Body of pancreas (tissue), 4 donors: ENCODE measurements at places on chromosomes 12 and 14.
A peak's percentile ranks its signal among the peaks of the same experiment; 100 is the strongest.

- H3K27me3 ChIP-seq: no peaks in the 10 kb centered on the region
- H3K4me3 ChIP-seq: no peak overlapping the region
- no peaks in the 10 kb centered on the region for H3K36me3 ChIP-seq
These were observed 5.1 kb downstream of the DYNC1H1 start for GRCh38 chr14:101969481-101969880.

DNA sequence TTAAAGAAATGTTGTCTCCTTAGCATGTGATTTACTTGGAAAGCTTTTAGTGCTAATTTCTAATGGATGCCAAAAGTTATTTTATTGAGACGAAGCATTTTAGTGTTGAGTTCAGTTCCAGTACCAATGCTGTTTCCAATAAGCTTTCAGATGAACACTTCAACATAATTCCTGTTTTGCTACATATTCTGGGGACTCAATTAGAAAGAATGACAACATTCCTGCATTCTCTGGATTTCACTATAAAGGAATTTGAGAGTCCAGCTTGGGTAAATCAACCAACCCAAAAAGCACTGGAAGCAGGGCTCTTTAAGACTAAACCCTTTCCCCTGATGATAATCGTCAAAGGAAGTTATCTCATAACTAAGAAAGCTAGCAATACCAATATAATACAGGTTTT, 353.0 kb upstream of the TMTC1 start:
- no peak overlapping the region for H3K27ac ChIP-seq
- H3K27me3 ChIP-seq: no peaks in the 10 kb centered on the region
- no peak for DNase-seq

DNA sequence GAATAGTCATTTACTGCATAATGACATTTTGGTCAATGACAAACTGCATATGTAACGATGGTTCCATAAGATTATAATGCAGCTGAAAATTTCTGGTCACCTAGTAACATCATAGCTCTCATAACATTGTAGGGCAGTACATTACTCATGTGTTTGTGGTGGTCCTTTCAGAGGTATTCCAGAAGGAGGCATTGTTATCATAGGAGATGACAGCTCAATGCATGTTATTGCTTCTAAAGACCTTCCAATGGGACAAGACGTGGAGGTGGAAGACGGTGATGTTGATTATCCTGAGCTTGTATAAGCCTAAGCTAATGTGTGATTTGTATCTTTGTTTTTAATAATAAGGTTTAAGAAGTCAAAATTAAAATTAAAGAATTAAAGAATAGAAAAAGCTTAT, 43.8 kb upstream of the TSPAN11 start:
- no peak overlapping the region for H3K4me3 ChIP-seq
- no peak for DNase-seq
- no peaks in the 10 kb centered on the region for H3K36me3 ChIP-seq
- no peak overlapping the region for H3K27ac ChIP-seq
- no peaks in the 10 kb centered on the region for H3K27me3 ChIP-seq

DNA sequence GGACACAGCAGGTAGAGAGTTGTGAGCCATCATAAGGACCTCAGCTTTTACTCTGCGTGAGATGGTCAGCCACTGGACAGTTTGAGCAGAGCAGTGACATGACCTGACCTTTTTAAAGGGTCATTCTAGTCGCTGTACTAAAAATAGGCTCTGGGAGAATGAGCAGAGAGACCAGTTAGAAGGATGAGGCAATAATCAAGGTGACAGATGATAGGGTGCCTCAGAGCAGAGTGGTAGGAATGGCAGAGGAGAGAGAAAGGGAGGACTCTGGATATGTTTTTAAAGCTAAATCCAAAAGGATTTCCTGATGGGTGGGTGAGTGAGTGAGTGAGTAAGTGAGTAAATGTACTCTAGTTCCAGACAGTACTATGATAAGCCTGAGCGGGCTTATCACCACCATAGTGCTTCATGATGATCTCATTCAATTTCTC, 83.6 kb upstream of the ARHGAP5 start:
- H3K36me3 ChIP-seq: no peaks in the 10 kb centered on the region
- H3K27me3 ChIP-seq: no peaks in the 10 kb centered on the region
- no peak for DNase-seq
- no peak overlapping the region for H3K27ac ChIP-seq
- H3K4me1 ChIP-seq: peaks cover 3% of the 10 kb centered on the region

GRCh38 chr14:85439696-85440328, 90.1 kb upstream of the FLRT2 start:
- peaks cover 41% of the 10 kb centered on the region for H3K4me1 ChIP-seq
- no peak overlapping the region for H3K4me3 ChIP-seq
- no peak for DNase-seq
- peak overlapping the region; percentile 45 for H3K27ac ChIP-seq
- no peaks in the 10 kb centered on the region for H3K36me3 ChIP-seq

- no peak overlapping the region for H3K4me3 ChIP-seq
- peaks cover 16% of the 10 kb centered on the region for H3K4me1 ChIP-seq
- no peaks in the 10 kb centered on the region for H3K36me3 ChIP-seq
- H3K27me3 ChIP-seq: no peaks in the 10 kb centered on the region
These were observed 25.6 kb downstream of the TESC start for GRCh38 chr12:117073611-117074010.

DNA sequence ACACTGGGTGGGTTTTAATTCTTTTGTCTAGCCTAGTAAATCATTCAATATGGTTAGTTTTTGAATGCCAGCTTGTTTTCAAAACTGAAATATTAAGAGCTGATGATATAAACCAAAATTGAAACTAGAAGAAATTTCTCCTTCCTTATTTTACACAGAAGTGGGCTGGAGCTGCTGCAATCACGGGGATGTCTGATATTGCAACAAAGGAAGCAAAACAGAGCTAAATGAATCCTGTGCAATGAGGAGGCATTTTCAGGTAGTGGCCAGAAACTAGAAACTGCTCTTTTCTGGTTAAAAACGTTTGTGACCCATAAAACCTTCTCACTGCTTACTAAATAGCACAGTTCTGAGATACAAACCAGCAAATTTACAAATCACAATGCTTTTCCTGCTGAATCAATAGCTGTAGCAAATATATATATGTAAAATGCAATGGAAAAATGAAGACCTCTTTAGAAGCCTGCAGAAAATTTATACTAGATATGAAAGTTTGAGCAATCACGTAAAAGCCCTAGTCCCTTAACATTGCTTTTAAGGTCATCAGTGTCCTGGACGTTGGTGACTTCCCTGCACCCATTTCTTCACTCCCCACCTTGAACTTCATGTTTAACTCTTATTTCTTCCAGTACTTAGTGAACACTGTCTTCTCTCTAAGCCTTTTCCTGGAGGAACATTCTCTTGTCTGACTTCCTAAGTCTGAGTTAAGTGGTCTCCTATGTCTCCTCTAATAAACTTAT, 15.9 kb upstream of the LRRK2 start:
- no peaks in the 10 kb centered on the region for H3K4me1 ChIP-seq
- no peak overlapping the region for H3K27ac ChIP-seq
- DNase-seq: no peak

GRCh38 chr12:122984612-122985337, 4.3 kb downstream of the ARL6IP4 start:
- H3K36me3 ChIP-seq: no peaks in the 10 kb centered on the region
- H3K4me1 ChIP-seq: peaks cover 50% of the 10 kb centered on the region

GRCh38 chr12:92178340-92178739, 32.7 kb upstream of the BTG1 start:
- no peaks in the 10 kb centered on the region for H3K4me1 ChIP-seq
- no peak overlapping the region for H3K4me3 ChIP-seq
- no peaks in the 10 kb centered on the region for H3K27me3 ChIP-seq
- H3K36me3 ChIP-seq: no peaks in the 10 kb centered on the region
- DNase-seq: no peak
- no peak overlapping the region for H3K27ac ChIP-seq

DNA sequence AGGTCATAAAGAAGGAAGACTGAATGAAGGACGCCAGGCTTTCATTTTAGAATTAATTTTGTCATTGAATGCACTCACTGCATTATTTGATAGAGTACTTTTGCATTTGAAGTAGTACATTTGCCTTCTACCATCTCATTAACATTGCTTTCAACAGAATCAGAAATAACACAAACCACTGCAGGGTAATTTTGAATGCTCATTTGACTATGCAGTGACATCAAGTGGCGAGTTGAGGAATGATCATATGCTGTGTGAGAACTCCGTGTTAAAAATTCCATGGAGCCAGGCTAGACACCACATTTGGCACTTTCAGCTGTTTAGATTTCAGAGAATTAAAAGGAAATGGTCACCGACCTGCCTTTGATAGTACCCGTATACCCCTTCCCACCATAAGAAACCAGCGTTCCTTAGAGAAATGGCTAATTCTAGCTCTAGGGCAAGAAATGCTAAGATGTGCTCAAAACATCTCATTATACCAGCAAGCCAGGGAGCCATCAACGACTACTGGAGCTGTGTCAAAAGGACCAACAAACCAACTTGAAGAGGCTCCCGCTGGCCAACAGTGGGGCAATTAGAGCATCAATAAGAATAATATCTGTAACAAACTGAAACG, 16.5 kb downstream of the HEBP1 start:
- no peak overlapping the region for H3K4me3 ChIP-seq
- H3K27ac ChIP-seq: no peak overlapping the region
- H3K4me1 ChIP-seq: no peaks in the 10 kb centered on the region
- peak; percentile 22 for DNase-seq
- H3K27me3 ChIP-seq: no peaks in the 10 kb centered on the region

DNA sequence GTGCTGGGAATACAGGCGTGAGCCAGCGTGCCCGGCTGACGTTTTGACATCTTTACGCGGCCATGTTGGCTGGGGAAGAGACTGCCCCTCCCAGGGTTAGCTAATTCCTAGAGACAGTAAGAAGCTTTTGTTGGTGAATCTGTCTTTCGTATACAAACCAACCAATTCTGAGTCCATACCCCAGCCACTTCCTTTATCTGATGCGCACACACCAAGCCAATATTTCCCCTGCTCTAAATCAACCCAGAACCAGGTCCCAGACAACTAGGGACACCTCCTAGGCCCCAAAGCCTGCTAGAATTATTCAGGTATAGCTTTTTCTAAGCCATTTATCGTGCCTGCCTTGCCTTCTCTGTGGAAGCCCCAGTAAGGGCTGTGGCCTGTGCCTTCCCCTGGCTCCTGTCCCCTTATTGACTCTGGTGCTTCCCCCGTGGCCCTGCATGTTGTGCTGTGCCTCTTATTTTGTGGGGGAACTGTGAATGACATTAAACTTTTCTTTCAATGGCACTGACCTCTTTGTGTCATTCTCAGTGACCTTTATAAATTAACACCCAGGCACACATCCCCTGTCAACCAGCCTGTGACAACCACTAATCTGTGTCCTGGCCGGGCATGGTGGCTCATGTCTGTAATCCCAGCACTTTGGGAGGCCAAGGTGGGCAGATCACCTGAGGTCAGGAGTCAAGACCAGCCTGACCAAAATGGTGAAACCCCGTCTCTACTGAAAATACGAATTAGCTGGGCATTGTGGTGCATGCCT, 10.7 kb upstream of the EVL start:
- H3K27ac ChIP-seq: no peak overlapping the region
- H3K36me3 ChIP-seq: no peaks in the 10 kb centered on the region
- no peak for DNase-seq
- H3K27me3 ChIP-seq: no peaks in the 10 kb centered on the region

DNA sequence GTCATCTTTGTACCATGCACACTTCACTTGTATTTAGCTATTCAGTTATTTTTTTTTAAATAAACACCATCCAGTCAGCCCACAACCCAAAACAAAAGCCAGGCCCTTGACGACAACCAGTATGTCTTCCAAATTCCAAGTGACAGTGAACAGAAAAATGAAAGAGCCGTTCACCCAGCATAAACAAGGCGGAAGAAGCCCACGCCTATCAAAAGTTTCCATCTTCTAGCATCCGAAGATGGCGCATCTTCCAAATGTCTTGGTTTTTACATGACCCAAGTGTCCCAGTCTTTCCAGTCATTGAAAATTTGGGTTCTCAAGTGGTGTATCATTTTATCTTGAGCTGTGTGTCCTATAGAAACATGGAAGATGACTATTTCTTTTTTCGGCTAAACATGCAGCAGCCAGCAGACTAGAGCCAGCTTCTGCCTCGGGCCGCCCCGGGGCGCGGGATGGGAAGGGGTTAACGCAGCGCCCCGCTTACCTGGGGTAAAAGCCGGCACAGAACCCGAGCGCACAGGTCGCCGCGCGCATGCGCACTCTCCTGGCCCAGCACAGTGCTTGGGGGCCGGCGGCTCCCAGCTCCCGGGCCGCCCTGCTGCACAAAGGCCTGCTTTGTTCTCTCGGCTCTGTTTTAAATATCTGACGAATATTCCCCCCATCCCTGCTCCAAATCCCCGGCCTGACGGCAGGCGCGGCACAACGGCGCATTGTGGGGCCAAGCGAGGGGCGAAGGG, 164.8 kb downstream of the ZFP36L1 start:
- no peaks in the 10 kb centered on the region for H3K36me3 ChIP-seq
- H3K27me3 ChIP-seq: no peaks in the 10 kb centered on the region
- peak overlapping the region; percentile 98 for H3K27ac ChIP-seq
- DNase-seq: peak; percentile 74
- H3K4me3 ChIP-seq: no peak overlapping the region

GRCh38 chr12:95411057-95411456, 62.9 kb upstream of the METAP2 start:
- H3K4me1 ChIP-seq: peaks cover 11% of the 10 kb centered on the region
- H3K27ac ChIP-seq: peak overlapping the region; percentile 39
- no peak overlapping the region for H3K4me3 ChIP-seq
- no peak for DNase-seq
- no peaks in the 10 kb centered on the region for H3K27me3 ChIP-seq

DNA sequence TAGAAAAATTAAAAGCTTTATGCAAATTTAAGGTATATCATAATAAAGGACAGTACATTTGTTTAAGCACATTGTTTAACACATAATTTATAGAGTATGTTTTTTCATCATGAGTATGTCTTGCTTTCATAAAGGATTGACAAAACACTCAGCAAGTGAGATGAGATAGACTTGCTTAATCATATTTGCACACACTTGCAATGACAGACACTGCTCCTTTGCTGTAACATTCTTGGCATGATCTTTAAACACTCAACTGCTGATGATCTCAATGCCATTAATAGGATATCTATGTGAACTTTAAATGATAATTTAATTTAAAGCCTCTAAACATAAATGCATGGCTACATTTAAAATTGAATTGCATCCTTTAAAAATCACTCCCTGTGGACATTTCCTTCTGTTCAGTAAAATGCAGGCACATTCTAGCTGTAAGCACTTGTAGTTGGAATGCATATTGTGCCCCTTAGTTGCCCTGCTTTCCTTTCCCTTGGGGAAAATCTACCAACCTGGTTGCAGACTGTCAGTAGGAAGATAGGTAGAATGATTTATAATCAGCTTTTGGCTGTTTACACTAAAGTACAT, 979.0 kb downstream of the TMTC2 start:
- no peaks in the 10 kb centered on the region for H3K27me3 ChIP-seq
- H3K4me1 ChIP-seq: peaks cover 4% of the 10 kb centered on the region
- no peak for DNase-seq
- H3K36me3 ChIP-seq: no peaks in the 10 kb centered on the region
- H3K27ac ChIP-seq: no peak overlapping the region
- no peak overlapping the region for H3K4me3 ChIP-seq

GRCh38 chr14:23015618-23016017, 5.7 kb upstream of the C14orf93 start:
- no peak for DNase-seq
- H3K36me3 ChIP-seq: no peaks in the 10 kb centered on the region
- H3K27me3 ChIP-seq: no peaks in the 10 kb centered on the region
- H3K27ac ChIP-seq: no peak overlapping the region
- no peak overlapping the region for H3K4me3 ChIP-seq
